Stimulated activated naive CD4-positive, alpha-beta T cell treated with Interleukin-2 at 50 U/mL for 16 hours (primary cell): ENCODE measurements at places on chromosomes 1 and 21.

DNA sequence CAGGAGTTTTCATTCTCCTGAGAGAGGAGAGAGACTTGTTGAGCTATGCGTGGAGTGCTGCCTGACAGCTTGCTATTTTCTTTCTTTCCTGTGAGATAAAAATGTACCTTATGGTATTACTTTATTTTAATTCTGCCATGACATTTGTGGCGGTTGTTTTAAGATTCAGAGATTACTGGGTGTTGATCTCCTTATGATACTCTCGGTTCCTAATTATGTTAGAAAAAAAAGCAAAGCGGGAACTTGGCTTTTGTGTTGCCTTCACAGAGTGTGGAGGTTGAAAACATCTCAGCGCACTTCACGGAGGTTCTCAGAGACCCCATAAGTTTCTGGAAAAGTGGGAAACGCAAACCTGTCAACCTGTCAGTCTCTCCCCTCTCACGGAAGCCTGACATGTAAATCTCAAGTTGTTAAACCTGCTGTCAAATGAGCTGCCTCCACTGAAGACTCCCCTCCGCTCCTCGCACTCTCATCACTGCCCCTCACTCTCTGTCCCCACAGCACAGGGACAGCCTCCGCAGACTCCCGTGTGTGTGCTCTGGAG, 405.6 kb downstream of the KIF26B start:
- no peak for DNase-seq

DNA sequence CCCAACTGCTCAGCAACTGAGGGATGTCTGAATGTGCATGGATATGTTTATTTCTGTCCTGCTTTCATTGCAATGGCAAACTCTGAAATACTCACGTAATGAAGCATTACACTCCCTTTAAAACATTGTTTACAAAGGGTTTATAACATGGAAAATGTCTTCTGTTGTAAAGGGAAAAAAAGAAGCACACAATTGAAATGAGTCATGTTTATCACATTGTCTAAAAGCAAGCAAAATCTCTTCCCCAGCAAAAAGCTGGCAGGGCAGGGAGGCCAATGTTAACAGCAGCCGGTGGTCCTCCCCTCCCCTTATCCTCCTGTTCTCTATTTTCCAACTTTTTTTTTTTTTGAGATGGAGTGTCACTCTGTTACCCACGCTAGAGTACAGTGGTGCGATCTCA, 3.9 kb upstream of the EFNA1 start:
- no peak for DNase-seq

DNA sequence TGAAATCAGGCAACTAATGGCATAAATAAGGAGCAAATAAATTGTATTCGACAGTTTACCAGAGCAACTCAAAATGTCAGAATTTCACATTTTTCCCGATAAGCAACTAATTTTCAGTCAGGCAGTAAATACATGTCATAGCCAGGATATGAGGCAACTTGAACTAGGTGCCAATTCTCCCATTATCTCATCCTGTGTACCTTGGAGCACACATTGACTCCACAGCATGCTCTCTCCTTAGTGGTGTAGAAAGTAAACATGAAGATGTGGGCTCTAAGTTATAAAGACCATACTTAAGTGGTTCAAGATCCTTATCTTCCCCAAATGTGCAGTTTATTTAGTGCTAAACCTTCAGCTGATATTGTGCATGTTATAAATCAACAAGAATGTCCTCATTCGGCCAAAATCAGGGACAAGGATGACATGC, 197.8 kb downstream of the VAV3 start:
- no peak for DNase-seq

GRCh38 chr1:161282991-161283390, 24.4 kb downstream of the PCP4L1 start:
- no peak for DNase-seq

DNA sequence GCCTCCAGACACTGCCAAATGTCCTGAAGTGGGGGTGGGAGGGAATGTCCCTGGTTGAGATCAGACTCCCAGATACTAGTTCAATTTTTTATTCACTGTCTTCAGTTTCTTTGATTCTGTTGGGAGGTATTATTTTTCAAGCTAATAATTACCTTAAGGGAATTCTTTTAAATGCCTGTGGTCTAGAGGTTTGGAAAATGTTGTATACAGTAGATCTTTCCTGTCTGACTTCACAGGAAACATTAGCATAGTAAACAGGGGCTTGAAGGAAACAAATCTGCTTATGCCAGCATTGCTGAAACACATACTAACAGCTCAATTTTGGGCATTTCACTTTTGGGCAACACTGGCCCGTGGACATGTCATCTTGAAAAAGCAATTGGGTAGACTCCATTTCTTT, 84.3 kb upstream of the HP1BP3 start:
- DNase-seq, result no peak

DNA sequence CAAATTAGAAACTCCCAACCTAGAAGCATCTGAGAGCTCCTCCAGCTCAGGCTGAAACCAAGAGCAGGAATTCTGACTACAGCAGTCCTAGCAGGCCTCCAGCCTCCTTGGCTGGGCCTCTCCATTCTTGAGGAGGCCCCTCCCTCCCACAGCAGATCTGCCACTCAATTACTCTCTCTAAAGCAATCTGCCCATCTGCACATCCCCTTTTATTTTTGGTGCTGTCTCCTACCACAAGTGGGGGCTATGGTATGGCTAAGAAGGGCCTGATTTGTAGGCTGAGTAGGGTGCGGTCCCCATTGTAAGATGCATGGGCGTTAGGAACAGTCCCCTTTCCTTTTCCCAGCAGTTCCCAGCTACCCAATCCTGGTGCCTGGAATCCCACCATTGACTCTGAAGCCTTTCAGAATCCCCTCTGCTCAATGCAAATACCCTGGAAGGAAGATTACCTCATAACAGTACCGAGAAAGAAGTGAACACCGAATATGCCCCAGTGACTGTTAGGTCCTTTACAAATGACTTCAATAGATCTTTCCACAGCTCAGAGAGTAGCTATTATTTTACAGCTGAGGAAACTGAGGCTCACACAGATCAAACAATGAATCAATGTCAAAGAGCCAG, 11.6 kb upstream of the TTC39A start:
- no peak for DNase-seq

DNA sequence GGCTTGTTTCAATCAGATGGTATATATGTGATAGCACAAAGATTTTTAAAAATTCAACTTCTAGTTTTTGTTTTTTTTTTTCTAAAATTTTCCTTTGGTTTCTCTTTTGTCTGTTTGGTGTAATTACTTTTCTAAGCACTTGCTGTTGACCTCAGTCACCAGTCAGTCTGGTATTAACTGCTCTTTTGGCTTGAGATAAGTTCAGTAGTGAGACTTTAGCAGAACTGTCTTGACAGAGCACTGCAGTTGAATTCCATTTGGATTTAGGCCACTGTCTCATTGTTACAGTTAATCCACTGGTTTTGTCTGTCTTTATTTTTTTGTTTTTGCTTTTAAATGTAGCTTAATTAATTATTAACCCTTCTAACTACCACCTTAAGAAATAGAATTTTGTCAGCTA, 36.2 kb downstream of the OSBPL9 start:
- DNase-seq, result no peak

DNA sequence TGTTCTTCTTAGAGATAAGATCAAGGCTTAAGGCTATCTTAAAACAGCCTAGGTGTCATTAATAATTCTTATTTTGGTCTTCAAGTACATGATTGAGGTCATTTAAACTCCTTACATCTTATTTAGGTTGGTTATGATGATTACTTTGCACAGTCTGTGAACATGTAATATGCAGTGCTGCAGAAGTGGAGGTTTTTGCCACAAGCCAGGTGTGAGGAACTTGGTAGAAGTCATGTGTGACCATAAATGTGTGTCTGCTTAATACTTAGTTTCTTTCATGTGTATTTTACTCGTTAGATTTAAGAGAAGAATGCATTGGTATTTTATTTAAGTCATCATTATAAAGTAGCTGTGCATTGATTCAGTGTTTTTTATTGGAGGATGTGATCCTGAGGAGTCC, 10.1 kb downstream of the ATG4C start:
- DNase-seq, result no peak

- no peak for DNase-seq
Measured at GRCh38 chr1:175597205-175597604, 146.2 kb downstream of the TNR start.

DNA sequence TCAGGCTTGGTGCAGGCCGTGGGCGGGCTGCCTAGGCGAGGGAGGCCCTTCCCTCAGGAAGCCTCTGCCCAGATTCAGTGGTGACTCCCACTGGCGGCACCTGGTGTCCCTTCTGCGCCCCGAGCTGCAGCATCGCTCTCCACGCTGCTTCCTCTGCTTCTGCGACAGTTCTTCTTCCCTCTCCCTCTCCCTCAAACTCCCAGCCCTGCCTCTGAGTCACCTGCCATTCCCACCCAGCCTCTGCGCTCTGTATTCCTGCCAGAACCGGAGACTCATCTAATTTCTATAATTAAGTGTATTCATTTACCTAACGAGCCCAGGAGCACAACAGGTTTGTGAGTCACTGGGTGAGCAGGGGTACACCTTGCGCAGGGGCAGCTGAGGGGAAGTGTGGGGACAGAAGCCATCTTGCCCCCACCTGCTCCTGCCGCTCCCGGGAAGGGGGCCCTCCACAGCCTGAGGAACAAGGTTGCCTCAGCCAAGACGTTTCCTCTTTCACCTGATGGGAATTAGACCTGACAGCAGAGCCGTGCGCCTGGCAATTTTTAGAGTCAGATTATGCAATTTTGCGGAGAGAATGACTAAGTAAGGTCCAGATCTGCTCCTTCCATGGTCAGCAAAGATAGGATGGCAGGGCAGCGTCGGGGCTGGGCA, 19.4 kb downstream of the KCNC4 start:
- no peak for DNase-seq

GRCh38 chr1:46186076-46186475, 9.8 kb upstream of the P3R3URF start:
- DNase-seq, result no peak

DNA sequence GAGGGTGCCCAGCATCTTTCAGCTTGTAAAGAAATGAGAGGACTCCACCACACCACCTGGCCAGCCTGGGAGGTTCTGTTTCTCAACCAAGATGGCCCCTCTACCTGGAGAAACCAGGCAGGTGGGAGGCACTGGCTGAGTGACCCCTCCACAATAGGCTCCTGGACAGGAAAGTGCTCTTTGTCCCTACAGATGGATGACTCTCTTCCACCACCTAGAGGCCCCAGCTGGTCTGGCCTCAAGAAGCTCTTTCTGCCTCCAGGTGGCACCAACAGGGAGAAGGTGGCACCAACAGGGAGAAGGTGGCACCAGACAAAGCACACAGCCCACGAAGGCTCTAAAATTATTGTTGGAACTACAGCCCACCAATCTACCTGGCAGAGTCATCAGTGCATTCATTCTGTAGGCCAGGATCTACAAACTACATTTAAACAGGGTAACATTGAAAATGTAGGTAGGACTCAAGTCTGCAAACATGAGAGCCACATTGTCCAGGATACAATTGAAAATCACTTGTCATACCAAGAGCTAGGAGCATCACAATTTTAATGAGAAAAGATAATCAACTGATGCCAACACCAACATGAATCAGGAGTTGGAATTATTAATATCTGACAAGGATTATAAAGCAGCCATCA, 14.4 kb downstream of the TMPRSS3 start:
- peak; percentile 13 for DNase-seq

DNA sequence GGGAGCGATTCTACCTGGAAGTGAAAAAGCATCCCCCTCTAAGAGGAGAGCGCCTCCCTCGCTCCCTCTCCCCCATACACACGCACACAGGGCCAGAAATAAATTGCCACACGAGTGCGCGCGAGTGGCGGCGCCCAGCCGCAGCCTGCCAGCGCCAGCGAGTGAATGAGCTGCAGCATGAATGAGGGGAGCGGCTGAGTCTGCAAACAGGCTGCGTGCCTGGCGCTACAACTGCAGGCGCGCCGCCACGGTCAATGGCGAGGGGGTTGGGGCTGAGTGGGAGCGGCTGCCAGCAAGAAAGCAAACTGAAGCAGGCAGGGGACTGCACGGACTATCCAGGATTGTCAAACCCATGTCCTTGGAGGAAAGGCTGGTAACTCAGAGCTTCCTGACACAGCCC, 2.2 kb downstream of the CAMK1G start:
- DNase-seq, result no peak

- no peak for DNase-seq
Measured at GRCh38 chr1:53592985-53593757, 134.0 kb downstream of the DMRTB1 start.

DNA sequence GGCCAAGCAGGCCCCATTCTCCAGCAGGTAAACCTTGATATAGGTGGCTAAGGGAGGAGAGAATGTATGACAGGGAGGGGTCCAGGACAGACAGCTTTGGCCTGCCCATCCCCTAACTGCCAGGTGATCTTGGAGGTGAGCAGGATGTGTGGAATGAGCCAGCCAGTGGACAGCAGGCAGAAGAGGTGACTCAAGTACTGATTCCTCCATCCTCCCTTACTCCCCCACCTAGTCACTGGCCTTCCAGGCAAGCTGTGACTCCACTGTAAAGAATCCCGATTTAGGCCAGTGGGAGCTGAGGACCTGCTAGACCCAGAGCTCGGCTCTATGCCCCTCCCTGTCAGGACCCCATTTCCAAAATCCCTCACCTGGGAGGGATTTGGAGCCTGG, 36.6 kb downstream of the RIMS3 start:
- DNase-seq, result no peak
